Stimulated activated CD4-positive, alpha-beta T cell treated with anti-CD3 and anti-CD28 coated beads, TNF-alpha, amount 100 ng/mL, for 1 hour (primary cell): ENCODE measurements at places on chromosomes 1 and 21.

- DNase-seq = no peak
These were observed 122.0 kb downstream of the LMO4 start for GRCh38 chr1:87450615-87451209.

- no peak for DNase-seq
These were observed 39.9 kb downstream of the PEX14 start for GRCh38 chr1:10514490-10515235.

GRCh38 chr1:171583591-171584201 lies 38.3 kb upstream of the MYOCOS start:
- DNase-seq = no peak

GRCh38 chr21:41827951-41828883 lies 50.9 kb downstream of the PRDM15 start:
- no peak for DNase-seq

DNA sequence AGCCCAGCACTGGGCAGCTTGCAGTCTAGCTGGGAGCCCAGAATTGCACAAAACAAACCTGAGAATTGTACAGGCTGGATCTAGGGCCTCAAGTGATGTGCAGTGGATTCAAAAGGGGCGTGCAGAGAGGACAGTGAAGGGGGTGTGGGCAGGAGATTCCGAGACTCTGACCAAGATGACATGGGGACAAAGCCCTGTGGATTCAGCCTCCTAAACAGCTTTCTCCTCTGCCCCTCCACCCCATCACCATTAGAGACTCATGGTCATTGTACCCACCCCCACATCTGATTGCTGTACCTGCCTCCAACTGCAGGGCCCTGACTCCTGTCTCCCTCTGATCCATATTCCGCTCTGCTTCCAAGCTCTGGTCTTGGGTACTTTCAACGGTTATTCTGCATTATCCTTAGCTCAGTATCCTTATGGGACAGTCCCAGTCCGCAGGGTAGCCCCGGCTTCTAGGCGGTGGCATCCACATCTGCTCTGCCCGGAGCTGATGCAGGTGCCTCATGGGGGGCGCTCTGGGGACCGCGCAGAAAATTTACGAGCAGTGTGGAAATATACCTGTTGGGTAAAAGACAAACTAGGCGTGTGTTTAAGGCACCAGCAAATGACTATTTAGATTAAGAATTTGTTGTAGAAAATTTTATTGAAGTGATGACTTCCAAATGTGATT lies 1.7 kb upstream of the BMP8A start:
- DNase-seq = no peak

DNA sequence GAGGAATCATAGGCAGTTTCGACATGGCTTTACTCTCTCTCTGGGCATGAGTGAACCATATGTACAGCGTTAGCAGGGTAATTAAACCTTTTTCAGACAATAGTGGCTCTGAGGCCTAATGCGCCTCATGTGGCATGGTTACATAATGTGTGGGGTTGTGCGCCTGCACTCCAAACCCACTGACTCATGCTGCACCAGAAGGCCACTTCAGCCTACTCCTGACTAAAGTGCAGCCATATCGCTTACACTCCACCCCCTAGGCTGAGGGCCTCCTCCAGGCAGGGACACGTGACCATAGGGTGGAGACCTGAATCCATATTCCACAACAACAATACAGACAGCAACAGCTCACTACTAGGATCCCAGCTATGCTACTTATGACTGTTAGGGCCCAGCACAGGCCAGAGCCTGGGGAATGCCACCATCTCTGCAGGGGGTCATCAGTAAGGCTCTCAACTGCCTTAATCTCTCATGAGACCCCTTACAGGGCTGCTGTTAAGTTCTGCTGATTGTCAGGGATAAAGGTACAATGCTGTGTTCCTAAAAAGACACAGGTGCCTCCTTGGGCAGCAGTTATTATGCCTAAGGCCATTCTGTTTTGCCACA lies 13.4 kb upstream of the ODF2L start:
- DNase-seq = no peak

DNA sequence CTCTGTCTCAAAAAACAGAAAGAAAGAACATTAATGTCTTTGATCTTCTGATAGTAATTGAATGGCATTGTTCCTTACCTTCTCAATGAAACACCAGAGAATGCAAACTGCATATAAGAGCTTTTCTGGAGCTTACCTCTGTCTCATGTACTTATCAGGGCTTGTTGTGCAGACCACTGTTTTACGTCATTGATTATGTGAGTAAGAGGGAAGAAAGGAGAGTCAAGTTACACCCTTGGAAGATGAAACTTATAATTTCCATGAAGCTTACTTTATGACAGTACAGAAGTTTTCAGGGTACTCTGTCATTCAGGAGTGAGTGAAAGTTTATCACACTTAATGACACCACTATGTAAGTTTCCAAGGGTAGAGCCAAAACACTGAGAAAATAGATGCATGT lies 49.0 kb upstream of the MAB21L3 start:
- no peak for DNase-seq

- DNase-seq = no peak
These were observed 10.3 kb downstream of the KDF1 start for GRCh38 chr1:26949926-26950319.

- no peak for DNase-seq
These were observed 5.2 kb downstream of the TRNP1 start for GRCh38 chr1:26998429-26999300.

- DNase-seq = no peak
These were observed 600.6 kb upstream of the B3GALT2 start for GRCh38 chr1:193787061-193787460.

DNA sequence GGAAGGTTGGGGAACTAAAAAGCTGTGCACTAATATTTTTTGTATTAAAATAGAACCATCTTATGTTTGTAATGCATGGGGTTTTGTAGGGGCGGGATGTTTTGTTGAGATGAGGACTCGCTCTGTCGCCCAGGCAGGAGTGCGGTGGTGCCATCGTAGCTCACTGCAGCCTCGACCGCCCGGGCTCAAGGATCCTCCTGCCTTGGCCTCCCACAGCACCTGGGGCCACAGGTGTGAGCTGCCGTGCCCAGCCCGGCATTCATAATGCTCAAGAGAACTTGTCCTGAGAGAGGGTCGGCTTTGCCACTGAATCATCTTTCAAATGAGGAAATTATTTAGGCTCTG lies 3.0 kb upstream of the C1orf159 start:
- no peak for DNase-seq

- DNase-seq = no peak
These were observed 573 bp downstream of the KLHL21 start for GRCh38 chr1:6601923-6602668.

DNA sequence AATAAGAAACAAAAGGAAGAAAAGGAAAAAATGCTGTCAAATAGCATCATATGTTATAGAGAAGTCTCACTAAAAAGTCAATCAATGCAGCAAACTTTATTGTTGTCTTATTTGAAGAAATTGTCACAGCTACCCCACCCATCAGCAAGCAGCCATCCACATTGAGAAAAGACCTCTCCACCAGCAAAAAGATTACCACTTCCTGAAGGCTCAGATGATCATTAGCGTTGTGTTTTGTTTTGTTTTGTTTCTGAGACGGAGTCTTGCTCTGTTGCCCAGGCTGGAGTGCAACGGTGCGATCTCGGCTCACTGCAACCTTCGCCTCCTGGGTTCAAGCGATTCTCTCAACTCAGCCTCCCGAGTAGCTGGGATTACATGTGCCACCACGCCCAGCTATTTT lies 29.0 kb downstream of the ATP2B4 start:
- no peak for DNase-seq

- DNase-seq = no peak
These were observed 331.9 kb downstream of the TGFB2 start for GRCh38 chr1:218677026-218677425.

- DNase-seq = no peak
These were observed 49.2 kb upstream of the LMO4 start for GRCh38 chr1:87279536-87279875.

- no peak for DNase-seq
These were observed 4.7 kb downstream of the PTPRU start for GRCh38 chr1:29240986-29241385.

GRCh38 chr1:26991310-26992116 lies 2.0 kb upstream of the TRNP1 start:
- no peak for DNase-seq

- no peak for DNase-seq
These were observed 13.5 kb downstream of the ATP2B4 start for GRCh38 chr1:203640117-203640516.

DNA sequence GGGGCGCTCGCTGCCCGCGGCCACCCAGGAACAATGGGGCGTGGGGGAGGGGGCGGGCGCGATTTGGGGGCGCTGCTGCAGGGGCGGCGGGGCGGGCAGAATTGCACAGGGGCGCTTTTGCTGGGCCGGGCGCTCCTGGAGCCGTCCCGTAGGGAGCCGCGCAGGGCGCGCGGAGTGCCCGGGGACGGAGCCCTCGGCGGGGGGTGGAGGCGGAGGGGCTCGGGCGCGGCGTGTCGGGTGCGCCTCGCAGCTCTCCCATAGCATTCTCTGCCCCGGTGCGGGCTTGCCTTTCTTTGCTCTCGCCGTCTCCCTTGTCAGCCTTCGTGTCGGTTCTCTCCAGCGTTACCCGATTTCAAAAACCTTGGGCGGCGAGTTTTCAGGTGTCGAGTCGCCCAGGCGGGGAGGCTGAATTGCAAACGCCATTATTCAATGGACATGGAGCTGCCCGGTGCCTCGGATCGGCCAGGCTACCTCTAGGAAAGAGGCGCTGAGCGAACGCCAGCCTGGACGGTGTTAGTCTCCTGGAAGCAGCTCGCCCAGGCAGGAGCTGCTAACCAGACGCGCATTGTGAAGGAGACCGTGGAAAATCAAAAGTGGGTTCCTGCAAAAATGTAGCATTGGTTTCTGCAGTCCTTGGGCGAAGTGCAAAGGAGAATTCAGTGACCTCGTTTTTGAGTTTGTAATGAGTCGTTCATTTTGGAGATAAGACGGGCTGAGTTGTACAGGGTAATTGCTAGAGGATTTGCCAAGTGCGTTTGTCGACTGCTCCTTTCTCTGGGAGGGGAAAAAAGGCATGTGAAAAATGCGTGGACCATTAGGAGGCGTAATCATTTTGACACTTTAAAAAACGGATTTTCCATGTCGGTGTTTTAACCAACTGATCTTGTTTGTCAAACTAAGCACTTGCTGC lies 626 bp downstream of the CXADR start:
- no peak for DNase-seq

GRCh38 chr1:115712911-115713609 lies 55.5 kb downstream of the CASQ2 start:
- no peak for DNase-seq

DNA sequence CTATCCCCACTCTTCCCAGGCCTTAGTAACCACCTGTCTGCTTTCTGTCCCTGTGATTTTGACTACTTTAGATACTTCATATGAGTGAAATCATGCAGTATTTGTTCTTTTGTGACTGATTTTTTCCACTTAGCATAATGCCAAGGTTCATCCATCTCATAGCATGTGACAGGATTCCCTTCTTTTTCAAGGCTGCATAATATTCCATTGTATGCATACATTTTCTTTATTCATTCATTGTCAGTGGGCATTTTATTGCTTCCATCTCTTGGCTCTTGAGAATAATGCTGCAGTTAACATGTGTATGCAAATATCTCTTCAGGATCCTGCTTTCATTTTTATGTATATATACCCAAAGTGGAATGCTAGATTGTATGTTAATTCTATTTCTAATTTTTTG lies 56.4 kb downstream of the AGL start:
- DNase-seq = no peak

DNA sequence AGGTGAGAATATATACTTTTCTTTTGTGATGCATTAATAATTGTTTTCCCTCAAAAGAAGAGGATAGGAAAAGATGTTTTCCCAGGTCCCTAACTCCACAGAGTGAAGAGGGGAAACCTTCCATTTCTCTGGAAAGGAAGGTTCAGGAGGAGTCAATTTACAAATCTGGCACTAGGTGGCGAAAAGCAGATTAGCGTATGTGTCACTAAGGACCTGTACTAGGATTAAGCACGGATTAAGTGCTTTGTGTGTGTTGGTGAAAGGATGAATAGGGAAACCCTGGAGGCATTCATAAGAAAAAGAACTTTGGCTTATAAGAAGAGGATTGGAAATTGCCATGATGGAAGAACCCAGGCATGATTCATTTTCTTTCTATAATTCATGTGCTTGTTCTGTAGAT lies 410.1 kb upstream of the PLXNA2 start:
- DNase-seq = no peak

- no peak for DNase-seq
These were observed 14.1 kb downstream of the NTRK1 start for GRCh38 chr1:156874572-156875340.

GRCh38 chr1:224188286-224188685 lies 5.2 kb downstream of the DEGS1 start:
- no peak for DNase-seq

DNA sequence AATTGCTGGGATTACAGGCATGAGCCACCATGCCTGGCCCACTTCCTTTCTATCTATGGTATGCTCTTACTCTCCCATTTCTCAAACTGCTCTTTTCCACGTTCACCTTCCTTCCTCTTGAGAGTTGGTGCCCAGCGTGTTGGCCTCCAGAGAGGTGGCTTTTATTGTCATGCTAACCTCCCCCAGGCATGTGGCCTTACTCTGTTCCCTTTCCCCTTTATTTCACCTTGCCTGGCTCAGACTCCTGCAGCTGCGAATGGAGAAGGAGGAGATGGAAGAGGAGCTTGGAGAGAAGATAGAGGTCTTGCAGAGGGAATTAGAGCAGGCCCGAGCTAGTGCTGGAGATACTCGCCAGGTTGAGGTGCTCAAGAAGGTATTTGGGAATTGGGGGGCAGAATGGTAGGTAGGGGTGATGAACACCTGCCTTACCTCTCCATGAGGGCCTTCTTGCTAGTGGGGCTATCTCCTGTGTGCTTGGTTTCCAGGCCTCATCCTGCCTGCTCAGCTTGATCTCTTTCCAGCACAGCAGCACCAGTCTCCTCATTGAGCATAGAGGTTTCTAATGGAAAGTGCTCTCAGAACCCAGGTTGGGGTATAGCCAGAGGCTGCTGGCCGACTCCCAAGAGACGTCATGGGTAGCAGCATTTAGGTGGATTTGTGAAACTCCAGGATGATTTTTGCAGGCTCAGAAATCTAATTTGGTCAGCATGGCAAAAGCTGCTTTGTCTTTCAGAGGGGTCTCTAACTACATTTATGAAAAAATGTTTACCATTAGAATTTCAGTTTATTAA lies 13.2 kb upstream of the TUFT1 start:
- no peak for DNase-seq

- no peak for DNase-seq
These were observed 53.6 kb downstream of the PEX14 start for GRCh38 chr1:10528066-10529014.

- no peak for DNase-seq
These were observed 395 bp downstream of the SLC9A1 start for GRCh38 chr1:27154469-27154990.

- no peak for DNase-seq
These were observed 7.0 kb upstream of the LPAR3 start for GRCh38 chr1:84899969-84900368.

DNA sequence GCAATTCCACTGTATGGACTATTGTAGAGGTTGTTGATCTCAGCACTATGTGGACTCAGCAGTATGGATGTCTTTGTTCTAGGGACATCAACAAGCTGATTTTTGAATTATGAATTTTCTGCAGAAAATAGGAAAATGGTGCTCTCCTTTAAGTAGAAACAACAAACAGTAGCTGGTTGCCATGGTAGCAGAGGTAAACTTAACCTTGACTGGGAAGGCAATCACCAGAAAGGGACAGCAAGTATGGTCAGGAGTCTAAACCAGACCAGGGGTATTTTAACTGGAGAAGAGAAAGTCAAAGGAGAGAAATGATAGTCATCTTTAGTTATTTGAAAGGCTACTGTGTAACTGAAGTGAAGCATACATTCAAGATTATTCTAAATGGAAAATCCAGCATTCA lies 22.3 kb downstream of the WLS start:
- no peak for DNase-seq

- DNase-seq = no peak
These were observed 133.6 kb downstream of the TM2D1 start for GRCh38 chr1:61591351-61591750.
